ENCODE measurements at places on chromosomes 12 and 14.

GRCh38 chr14:75155169-75155568 lies 21.2 kb downstream of the TMED10 start:
- no peak for DNase-seq

DNA sequence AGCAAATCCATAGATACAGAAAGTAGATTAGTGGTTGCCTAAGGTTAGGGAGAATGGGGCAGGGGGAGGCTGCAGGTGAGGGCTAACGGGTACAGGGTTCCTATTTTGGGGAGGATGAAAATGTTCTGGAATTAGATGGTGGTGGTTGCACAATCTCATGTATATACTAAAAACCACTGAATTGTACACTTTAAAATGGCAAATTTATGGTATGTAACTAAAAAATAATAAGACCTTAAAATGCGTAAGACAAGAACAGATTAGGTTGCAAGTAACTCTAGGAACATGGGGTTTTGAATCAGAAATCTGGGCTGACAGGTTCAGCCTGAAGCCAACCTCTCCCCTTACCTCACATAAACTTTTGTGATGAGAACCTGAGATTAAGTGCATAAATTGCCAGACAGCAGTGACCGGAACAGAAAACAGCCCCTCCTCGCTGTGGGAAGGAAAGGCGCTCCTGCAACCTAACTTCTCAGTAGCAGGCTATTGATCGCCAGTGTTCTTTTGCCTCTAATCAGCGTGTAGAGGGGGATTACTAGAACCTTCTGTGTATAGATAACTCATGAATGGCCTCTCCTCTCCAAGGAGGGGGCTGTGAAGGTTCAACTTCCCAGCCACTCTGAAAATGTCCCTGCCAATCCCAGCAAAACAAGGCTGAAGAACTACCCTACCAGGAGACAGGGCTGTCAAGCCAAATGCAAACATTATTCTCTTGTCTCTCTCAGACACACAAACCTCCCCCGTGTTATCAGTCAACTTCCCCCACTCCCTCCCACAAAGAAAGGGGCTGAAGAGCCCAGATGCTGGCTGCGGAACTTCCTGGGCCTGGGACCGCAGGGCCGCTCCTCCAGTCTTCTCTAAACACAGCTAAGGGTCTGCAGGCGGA lies 1.9 kb downstream of the SSH1 start:
- DNase-seq: no peak

GRCh38 chr14:23572836-23573235 lies 5.2 kb upstream of the AP1G2 start:
- no peak for DNase-seq

GRCh38 chr12:65878540-65878939 lies 54.3 kb downstream of the HMGA2 start:
- no peak for DNase-seq

DNA sequence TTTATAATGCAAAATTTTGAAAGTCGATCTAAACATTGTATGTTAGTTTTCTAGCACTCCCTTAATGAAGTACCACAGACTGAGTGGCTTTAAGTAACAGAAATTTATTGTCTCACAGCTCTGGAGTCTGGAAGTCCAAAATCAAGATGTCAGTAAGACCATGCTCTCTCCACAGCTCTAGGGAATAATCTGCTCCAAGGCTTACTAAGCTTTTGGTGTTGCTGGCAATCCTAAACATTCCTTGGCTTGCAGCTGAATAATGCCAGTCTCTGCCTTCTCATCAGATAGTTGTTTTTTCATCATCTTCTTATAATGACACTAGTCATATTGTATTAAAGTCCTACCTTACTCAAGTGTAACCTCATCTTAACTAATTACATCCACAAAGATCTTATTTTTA lies 102.2 kb downstream of the RASSF9 start:
- DNase-seq: no peak

GRCh38 chr12:25876383-25877045 lies 82.0 kb upstream of the RASSF8 start:
- DNase-seq: no peak

GRCh38 chr12:66552716-66553115 lies 126.2 kb downstream of the GRIP1 start:
- no peak for DNase-seq

GRCh38 chr14:105989566-105990302 lies 463.4 kb downstream of the TMEM121 start:
- no peak for DNase-seq

DNA sequence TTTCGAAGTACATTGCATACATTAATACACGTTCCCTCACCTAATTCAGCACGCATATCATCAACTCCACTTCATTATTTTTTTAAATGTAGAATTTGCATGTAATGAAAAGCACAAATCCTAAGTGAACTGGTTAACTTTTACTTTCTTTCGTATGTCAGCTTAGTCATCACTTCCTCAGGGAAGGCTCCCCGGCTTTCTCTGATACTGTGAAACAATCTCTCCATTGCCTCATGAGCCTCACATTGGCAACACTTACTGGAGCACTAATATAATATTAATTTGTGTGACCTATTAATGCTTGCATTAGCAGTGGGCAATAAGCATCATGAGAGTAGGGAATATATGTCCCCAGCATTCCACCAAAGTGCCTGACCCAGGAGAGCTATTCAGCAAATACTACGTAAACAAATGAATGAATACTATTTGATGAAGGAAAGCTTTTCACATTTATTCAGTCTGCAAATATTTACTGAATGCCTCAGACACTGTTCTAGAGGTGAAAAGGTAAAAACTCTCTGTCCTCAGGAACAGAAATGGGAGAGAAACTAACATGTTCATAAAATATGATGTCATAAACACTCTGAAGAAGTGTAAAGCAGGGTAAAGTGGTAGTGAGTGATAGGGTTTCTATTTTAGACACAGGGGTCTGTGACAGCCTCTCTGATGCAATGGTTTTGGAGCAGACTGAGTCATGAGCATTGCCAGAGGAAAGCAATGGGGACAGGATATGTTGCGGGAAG lies 327.5 kb upstream of the DIO2 start:
- no peak for DNase-seq

- DNase-seq: no peak
Measured at GRCh38 chr12:104399740-104400612, 56.8 kb upstream of the CHST11 start.

DNA sequence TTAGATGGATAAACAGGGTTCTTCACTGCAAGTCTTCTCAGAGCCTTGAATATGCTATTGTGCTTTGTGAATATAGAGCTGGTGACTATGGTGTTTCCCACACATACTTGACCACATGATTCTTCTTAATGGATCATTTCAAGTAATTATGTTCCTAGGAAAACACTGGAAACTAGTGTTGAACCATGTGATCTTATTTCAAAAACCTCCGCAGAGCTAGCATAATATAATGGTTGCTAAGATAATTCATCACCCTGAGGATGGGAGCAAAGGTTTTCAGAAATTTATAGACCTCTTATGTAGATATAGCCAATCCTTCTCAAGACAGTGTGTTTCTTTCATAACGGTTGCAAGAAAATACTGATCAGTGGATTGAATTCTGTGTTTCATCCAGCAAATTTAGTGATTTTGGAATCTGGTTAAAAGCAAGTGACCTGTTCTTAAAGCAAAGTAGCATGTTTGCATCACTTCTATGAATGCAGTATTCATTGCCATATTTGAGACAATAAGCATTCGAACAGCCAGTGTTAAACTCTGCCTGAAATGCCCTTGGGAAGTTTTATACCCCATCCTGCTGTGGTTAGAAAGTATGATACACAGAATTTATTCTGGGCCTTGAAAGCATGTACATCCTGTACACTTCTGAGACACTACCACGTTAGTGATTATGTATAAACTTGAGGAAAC lies 341.0 kb upstream of the E2F7 start:
- no peak for DNase-seq

- DNase-seq: no peak
Measured at GRCh38 chr12:49662998-49663843, 39.9 kb downstream of the PRPF40B start.

DNA sequence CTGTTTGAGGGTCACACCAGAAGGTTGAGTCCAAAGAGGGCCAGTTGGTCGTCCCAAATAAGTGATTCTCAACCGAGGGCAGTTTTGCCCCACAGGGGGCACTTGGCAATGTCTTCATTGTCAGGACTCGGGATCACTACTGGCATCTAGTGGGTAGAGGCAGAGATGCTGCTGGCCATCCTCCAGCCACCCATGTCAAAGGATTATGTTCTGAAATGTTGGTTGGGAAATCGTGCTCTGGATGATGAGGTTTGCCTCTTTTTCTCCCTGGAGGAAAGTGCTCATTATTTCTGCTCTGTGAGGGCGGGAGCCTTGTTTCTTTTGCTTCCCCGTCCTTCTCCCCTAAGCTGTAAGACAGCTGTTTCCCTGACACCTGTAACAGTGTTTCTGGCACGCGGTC lies 3.6 kb downstream of the ZNF839 start:
- DNase-seq: no peak

DNA sequence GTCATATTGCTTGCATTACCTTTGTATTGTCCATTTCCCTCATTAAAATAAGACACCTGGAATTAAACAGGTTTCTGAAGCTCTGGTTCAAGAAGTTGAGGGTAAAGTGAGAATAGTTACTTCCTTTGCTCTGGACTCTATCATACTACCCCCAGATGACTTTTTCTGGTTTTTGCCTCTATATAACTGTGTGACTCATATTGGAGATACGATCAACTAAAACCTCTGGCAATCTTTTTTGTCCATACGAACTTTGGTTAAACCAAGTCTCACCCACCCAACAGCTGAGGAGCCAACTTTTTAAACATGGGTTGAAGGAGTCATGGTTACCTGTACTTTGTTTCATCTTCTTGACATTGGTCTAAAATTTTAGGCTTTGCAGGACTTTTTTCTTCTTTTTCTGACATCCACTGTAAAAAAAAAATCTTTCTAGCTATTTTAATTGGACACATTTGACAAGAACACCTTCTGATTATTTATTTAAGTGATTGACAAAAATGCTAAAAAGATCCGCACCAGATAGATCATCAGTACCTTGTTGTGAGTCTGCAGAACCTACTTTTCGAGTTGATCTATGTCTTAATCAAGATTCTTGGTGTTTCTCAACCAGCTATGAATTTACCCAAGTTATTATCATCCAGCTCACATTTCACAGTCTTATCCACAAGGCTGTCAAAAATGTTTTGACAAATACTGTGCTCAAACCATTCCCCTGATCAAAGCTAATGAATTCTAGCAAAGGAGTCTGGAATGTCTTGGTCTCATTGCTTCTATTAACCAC lies 166.0 kb downstream of the IPO8 start:
- DNase-seq: no peak

GRCh38 chr12:2306735-2307134 lies 253.9 kb downstream of the CACNA1C start:
- DNase-seq: no peak

DNA sequence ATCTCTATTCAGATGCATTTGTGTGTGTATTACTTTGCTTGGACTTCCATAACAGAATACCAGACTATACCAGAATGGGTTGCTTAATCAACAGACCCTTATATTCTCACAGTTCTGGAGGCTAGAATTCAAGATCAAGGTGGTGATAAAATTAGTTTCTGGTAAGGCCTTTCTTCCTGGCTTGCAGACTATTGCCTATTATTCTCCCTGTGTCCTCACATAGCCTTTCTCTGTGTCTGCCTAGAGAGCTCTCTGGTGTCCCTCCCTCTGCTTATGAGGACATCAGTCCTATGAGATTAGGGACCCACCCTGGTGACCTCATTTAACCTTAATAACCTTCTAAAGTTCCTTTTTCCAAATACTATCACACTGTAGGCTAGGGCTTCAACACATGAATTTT lies 106.0 kb downstream of the FAR2 start:
- no peak for DNase-seq

- no peak for DNase-seq
Measured at GRCh38 chr14:104064003-104064402, 21.5 kb upstream of the ASPG start.

DNA sequence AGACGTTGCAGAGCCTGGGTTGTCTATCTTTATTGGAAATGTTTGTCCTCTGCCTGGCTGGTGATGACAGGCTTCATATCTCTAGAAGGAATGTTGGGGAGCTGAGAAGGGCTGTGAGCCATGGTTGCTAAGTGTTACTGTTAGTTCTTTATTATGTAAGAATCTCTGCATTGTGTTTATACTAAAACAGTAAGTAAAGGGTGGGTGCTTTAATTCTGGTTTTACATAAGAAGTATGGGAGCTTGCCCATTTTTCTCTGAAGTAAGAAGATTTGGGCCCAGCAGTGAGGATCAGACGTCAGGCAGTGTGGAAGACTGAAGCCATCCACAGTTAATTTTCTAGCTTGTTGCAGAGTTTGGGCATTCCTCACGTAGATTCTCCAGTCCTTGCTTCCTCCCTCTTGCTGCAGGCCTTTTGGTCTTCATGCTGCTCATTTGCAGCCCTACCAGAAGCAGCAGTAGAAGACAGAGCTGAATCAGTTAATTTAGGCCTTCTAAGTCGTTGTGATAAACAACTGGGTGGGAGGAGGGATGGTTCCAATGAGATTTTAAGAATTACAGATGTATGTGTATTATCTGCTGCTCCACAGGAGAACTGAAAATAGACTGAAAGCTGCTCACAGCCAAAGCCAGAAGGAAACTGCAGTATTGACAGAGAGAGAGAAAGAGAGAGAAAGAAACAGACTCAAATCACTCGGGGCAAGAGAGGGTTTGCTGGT lies 21.4 kb downstream of the WNT5B start:
- DNase-seq: no peak

- peak; percentile 75 for DNase-seq
Measured at GRCh38 chr12:15520083-15520482, 197.8 kb downstream of the PTPRO start.

- no peak for DNase-seq
Measured at GRCh38 chr12:54579696-54580333, 8.6 kb downstream of the PPP1R1A start.

DNA sequence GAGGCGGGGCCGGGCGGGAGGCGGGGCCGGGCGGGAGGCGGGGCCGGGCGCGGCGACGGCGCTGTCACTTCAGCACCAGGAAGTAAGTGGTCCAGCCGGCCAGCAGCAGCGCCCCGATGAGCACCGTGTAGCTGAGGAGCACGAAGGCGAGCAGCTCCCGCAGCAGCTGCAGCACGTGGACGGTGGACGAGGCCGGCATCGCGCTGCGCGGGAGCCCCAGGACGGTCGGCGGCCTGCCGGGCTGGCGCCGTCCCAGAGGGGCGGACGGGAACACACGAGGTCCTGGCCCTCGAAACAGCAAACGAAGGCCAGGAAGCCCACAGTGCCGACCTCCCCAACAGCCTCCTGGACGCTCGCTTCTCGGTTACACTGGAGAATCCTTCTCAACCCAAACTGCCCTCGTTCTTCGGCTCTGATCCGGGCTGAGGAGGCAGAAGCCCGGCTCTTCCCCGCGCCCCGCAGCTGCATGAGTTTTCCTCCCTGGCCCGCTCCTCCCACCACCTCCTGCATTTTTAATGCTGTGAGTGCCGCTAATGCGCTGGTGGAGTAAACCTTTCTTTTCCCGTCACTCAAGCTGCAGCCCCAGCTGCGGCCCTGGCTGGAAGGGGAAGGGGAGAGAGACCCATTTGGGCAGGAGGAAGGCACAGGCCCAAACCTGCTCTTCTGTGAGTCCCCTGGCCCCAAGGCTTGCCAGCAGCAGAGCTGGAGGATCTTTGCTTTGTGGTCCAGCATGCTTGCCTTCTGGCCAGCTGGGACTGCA lies 694 bp upstream of the DIABLO start:
- DNase-seq: no peak

DNA sequence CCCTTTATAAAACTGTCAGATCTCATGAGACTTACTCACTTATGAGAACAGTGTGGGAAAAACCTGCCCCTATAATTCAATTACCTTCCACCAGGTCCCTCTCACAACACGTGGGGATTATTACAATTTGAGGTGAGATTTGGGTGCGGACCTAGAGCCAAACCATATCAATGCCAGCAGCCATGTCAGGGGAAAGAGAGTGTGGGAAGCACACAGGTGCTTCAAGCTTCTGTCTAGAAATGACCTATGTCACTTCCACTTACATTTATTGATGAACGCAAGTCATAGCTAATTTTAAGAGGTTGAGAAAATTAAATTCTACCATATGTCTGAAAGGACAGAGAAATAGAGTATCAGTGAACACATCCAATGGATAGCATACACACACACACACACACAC lies 32.5 kb upstream of the E2F7 start:
- DNase-seq: no peak
